T47D (cell line): ENCODE measurements at places on chromosomes 3 and 15.

DNA sequence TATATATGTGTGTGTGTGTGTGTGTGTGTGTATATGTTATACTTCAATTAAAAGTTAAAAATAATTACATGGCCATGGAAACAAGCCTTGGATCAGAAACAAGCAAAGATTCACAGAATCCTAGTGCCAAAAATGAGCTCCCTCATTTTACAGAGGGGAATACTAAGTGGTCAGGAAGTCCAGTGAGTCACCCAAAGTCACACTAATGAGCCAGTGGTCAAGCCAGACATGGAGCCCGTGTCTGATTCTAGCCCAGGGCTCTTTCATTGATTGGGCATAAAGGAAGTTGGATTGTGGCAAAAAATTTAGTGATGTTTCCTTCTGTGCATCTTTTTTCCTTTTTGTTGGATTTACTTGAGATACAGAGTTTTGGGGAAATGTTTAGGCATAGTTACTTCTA, 152.5 kb upstream of the NPHP3 start:
- DNase-seq = no peak

DNA sequence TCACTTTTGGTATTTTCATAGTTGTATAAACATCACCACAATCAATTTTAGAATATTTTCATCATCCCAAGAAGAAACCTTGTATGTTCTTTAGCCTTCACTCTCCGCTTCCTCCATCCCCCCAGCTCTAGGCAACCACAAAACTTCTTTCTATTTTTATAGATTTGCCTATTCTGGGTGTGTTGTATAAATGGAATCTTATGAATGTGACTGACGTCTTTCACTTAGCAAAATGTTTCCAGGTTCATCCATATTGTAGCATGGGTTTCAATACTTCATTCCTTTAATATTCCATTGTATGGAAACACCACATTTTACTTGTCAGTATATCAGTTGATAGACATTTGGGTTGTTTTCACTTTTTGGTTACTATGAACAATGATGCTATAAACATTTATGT, 335.8 kb upstream of the GOLIM4 start:
- no peak for DNase-seq

DNA sequence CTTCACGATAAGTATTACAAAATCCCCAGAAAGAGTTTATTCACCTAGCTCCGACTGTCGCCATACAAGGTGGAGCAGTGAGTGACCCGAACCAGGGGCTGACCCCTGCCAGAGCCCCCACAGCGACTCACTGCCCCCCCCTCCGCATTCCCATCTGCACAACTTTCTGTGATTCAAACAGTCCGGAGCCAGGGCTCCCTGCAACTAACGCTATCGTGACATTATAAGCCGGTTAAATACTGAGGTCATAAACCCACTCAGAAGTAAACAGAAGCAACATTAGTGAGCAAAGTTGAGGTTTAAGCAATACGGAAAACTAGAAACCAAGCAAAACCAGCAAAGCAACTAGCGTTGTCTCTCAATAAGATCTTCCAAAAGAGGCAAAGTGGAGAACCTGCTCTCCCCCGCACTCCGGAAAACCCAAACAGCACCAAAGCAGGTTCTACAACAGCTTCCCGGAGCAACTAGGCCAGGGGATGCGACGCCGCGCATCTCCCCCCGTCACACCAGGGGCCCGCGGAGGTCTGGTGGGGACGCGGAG, 642 bp downstream of the SCAP start:
- no peak for DNase-seq

DNA sequence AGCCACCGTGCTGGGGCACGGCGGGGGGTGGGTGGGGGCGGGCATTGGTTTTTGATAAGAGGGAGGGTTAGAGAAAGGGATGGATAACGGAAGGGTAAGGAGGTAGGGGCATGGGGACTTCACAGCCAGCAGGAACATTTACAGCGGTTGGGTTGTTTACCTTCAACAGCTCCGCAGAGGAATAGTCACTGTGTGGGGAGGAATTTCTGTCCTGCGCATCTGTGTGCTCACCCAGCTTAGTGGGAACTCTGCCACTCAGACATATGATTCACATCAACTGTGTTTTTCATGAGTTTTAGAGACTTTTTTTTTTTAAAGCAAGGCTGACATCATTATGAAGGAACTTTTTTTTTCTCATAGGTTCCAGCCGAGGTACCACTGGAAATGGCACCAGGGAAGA, 19.6 kb downstream of the CHRD start:
- DNase-seq = no peak

- no peak for DNase-seq
These were observed 69.6 kb downstream of the RYR3 start for GRCh38 chr15:33380406-33380805.

DNA sequence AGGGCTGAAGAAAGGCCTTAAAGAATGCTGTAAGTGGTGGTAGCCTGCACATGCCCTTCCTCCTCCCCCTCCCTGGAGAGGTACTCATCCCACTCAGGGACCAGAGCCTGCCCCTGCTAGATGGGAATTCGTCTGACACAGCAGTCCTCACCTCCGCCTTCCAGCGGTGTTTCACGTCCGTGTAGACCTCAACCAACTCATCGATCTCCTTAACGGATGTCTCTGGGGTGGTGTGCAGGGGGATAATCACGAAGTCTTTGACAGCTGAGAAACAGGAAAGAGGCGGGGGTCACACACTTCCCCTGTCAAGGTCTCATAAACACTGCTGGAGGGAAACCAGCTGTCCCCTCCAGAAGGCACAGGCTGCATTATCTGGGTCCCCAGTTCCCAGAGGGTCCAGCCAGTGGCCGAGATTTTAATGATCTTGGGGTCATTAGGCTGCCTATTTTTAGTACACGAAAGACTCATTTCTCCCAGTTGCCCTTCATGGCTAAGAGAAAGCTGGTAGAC, 9.9 kb downstream of the DNASE1L3 start:
- no peak for DNase-seq

GRCh38 chr15:23567921-23568320, 2.4 kb downstream of the MKRN3 start:
- DNase-seq = no peak

DNA sequence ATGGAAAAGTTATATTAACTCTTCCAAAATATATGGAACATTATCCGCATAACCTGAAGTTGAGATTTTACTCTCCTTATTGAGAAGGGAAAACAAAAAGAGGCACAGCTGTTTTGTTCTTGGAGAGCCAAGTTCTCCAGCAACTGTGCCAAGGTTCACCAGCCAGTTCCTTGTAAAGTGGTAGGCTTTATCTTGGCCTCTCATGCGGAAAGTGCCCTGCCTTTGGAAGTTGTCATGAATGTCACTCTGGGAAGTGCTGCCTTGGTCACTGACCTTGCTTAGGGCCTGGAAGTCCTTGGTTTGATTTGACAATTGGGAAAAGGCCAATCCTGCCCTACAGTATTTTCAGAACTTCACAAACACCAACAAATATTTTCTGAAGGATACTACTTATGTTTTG, 44.2 kb upstream of the THRB start:
- no peak for DNase-seq

GRCh38 chr15:90960298-90961091, 5.8 kb downstream of the RCCD1 start:
- DNase-seq = no peak

DNA sequence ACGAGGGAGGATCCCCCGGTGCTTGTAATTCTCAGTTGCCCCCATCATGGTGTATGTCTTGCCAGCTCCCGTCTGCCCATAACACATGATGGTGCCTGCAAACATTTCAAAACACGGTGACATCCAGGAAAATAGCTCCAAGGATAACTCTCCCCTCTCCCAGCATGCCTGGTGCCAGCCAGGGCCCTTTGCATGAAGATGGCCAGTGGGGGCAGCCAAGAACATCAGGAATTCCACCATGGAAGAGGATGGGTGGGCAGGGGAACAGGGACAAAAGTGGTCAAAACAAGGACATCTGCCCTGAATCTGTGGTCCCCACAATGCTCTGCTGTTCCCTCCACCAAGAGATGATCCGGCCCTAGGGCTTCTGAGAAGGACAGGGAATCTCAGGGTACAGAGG, 9.0 kb downstream of the KIF9 start:
- no peak for DNase-seq
